ENCODE measurements at places on chromosomes 16 and 17. TPM values are rescaled to one million over a fixed set of nuclear protein-coding genes. Genes with fewer than 3 reads are reported as not detected.

FBXW10 gene
- total RNA-seq, result not detected

GRCh38 chr16:2026461-2027023, at the start of gene NHERF2:
NHERF2 (plus strand) TSS chr16:2026902; CDS start chr16:2027006, 104 bp downstream.
- no peak for DNase-seq

LGALS3BP gene
- total RNA-seq, result 169 TPM

- no peak for DNase-seq
These were observed 45.9 kb upstream of the CHMP6 start for GRCh38 chr17:80945736-80946135.

SALL1 gene
- 0.39 TPM for total RNA-seq

GRCh38 chr16:56763291-56763916, 33.5 kb downstream of the NUP93 start:
- no peak for DNase-seq

VMO1 gene
- 2.2 TPM for total RNA-seq

- DNase-seq, result no peak
These were observed 20.9 kb downstream of the TRPV3 start for GRCh38 chr17:3536716-3537115.

DNA sequence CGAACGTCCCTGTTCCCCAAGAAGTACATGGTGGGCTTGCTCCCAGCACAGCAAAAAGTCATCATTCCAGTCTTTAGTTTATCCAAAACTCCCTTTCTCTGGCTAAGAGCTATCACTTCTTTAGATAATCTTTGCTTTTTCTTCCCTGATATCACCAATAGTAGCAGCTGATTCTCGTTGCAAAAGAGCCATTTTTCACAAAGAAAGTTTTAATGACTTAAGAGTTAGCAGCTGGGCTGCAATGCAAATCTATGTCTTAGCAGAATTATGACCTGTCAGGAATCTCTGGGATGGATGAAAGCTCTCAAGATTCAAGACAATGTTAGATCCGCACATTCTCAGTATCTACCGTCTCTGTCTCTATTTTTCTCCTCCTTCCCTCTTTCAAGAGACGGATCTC, 53.8 kb downstream of the NXN start:
- no peak for DNase-seq

MT2A gene
- 389 TPM for total RNA-seq

DNA sequence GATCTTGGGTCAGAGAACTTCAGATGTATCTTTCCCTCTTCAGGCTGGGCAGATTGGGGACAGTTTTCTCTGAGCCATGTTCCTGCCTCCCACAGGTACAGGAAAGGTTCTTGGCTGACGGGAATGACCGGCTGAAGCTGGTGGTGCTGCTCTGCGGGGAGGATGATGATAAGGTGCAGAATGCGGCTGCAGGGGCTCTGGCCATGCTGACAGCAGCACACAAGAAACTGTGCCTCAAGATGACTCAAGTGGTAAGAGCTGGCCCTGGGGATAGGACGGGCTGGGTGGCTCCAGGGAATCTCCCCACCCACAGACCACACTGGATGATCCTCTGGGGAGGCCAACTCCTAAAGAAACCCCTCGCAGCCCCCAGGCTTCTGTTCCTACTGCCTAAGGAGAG, 10.9 kb downstream of the SLC35G3 start:
- no peak for DNase-seq

GRCh38 chr16:4058386-4058785, 57.9 kb downstream of the ADCY9 start:
- no peak for DNase-seq

- peak; percentile 93 for DNase-seq
These were observed 25.2 kb upstream of the CIBAR2 start for GRCh38 chr16:85137323-85138072.

GRCh38 chr17:76452127-76452659, 759 bp downstream of the UBE2O start:
- DNase-seq, result no peak

- DNase-seq, result no peak
These were observed 23.9 kb downstream of the TMEM11 start for GRCh38 chr17:21190078-21190477.

GRCh38 chr17:73155410-73156165, 9.2 kb upstream of the SSTR2 start:
- no peak for DNase-seq

GRCh38 chr17:45857977-45858708, 13.5 kb downstream of the SPPL2C start:
- no peak for DNase-seq

KRTAP4-3 gene
- total RNA-seq, result not detected

KCNG4 gene
- total RNA-seq, result not detected

DNA sequence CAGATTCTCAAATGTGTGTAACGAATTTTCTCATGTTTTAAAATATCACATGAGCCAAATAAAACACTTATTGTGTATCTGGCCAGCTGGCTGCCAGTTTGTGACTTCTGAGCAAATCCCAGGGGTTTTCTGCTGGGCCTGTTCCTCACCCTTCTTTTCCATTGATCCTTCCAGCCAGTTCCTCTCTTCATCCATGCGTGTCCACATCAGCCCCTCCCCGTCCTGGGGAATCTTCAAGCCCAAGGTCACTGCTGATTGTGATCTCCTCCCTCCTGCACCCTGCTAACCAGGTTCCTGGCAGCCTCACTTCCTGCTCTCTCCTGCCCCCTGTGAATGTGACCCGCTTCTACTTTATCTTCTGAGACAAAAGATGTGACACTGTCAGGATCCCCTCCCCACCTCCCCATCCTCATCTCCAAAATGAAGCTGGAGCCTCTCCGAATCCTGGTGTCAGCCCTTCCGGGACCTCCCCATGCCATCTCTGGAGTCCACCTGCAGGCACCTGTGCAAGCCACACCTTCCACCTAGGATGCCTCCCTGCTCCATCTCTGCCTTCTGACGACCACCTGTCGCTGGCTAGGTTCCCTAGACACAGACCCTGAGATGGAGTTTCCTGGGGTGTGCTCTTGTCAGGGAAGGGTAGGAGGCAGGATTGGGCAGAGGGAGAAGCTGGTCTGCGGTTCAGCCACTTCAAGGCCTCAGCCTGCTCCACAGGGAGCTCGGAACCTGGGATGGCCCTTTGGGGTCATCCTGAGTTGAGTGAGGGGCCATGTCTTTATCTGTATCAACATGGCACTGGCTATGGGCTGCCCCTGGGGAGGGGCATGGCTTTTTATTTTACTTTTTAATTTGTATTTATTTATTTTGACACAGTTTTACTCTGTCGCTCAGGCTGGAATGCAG, 205.1 kb downstream of the KATNIP start:
- DNase-seq, result no peak

GNGT2 gene
- total RNA-seq, result 2.2 TPM

DNA sequence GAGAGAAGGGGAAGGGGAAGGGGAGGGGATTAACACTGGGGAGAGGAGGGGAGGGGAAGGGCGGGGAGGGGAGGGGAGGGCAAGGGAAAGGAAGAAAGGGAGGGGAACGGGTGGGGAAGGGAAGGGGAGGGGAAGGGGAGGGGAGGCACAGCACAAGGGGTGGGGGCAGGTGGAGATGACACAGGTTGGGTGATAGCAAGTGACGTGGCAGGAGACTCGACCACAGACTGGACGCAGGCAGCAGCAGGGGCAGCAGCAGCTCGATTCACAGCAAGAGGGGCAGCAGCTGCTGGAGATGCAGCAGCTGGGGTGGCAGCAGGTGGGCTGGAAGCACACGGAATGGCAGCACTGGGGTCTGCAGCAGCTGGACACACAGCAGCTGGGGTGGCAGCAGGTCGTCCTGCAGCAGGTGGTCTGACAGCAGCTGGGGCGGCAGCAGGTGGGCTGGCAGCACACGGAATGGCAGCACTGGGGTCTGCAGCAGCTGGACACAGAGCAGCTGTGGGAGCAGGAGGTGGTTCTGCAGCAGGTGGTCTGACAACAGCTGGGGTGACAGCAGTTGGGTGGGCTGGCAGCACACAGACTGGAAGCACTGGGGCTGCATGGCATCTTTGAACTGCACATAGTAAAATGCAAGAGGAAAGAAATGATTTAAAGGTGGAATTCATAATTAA, at the start of gene KRTAP4-16:
Gene KRTAP4-16 (minus strand): TSS at position 624 of the 674 bp plus-strand sequence. CDS start 0 bp downstream, at position 624.
- no peak for DNase-seq

UNC45B gene
- 0.04 TPM for total RNA-seq

TBC1D3H gene
- not detected for total RNA-seq

EVPL gene
- total RNA-seq, result 3.5 TPM

DNA sequence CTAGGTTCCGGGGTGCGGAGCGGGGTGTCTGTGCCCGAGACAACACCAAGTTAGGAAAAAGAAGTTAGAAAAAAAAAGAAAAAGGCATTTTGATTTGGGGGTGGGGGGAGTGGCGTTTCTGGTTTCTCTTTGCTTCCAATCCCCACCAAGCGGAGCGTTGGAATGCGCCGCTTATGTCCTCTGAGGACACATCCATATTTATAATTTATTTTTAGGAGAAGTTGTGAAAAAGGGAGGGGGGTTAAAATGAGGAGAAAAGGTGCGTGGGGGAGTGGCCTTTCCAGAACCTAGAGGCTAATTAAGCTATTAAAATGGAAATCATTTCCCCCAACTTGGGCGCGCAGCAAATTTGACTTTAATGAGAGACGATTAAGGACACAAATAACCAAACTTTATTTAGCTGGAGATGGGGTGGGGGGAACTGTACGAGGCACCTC, 232.1 kb downstream of the MRTFB start:
- no peak for DNase-seq

HOXB6 gene
- 0.32 TPM for total RNA-seq

HOXB1 gene
- total RNA-seq, result not detected

- no peak for DNase-seq
These were observed 4.6 kb downstream of the GAS2L2 start for GRCh38 chr17:35748341-35748841.

- DNase-seq, result no peak
These were observed 66.2 kb downstream of the CYTH1 start for GRCh38 chr17:78715876-78716275.

DNA sequence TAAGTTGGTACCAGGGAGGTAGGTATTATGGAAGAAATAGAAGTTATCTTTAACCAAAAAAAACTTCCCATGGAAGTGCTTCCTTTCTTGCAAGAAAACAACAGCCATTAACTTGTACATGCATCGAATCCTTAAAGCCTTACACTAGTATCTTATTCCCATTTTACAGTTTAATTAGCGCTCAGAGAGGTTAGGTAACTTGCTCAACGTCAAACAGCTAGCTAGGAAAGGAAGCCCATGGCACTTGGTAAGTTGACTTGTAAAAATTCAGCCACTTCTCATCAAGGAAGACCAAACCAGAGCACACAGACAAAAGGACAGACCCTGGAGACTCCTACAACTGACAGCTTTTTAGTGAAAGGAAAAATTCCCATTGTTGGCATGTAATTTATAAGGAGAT, 3.5 kb upstream of the NTAN1 start:
- no peak for DNase-seq

DNA sequence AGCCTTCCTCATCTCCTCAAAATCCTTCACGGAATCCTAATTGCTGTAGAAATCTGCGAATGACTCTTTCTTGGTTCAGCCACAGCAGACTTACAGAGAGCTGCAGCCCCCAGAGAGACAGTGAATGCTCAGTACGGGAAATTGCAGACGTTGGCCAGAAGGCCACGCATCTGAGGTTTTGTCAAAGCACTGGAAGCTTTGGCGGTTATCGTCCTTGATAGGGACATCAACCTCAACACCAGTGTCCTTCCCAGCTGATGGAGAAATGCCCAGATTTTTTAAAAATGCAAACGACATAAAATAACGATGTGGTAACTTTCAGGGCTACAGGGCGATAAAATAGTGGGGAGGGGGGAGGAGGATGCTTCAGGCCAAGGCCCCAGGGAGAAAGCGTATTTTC, 166.6 kb upstream of the CIBAR2 start:
- DNase-seq, result no peak

- no peak for DNase-seq
These were observed 776 bp upstream of the TMEM219 start for GRCh38 chr16:29961127-29961478.

GRCh38 chr17:1561420-1562175, 994 bp downstream of the PITPNA start:
- DNase-seq, result no peak

GNG13 gene
- total RNA-seq, result not detected

ZFP3 gene
- 2.9 TPM for total RNA-seq

C16orf96 gene
- total RNA-seq, result 0.28 TPM

HAS3 gene
- total RNA-seq, result 0.69 TPM

- no peak for DNase-seq
These were observed 2.2 kb downstream of the NUBP1 start for GRCh38 chr16:10745841-10746240.

- no peak for DNase-seq
These were observed 20.9 kb upstream of the FASN start for GRCh38 chr17:82118815-82119380.

DNA sequence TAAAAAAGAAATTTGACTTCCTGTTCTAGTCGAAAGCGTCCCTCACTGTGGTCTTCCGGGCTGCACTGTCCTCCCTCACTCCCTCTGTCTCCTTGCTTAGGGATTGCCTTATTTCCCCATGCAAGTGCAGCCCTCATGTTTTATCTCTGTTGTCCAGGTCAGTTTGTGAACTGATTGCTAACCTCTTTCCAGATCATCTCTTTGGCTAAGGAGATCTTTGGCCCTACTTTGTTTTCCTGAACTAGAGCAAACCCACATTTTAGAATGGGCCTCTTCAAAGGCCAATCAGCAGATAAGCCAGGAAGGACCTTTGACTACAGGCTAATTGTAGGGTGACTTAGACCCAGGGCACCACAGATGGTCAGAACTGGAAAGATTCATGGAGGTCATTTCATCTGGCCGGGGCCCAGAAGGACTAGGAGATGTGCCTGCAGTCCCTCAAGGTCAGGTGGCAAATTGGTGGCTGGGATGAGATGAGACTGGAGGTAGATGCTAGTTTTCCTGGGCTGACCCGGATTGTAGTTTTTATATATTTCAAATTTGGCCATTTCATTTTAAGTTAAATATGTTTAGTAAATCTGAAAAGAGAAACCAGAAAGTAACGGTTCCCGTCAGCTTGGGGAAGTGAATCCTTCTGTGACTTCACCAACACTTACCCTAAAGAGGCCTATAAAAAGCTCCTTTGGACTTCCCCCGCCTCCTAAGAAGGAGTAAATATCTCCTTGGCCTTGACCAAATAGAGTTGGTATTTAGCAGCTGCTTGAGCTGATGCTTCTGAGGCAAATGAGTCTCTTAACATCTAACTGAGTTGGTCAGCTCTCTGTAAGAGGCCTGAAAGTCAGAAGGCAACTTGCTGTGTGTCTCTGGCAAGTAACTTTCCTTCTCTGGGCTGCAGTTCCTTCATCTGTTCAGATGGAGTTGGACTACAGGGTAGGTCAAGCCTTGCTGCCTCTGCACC, 6.2 kb upstream of the SLC25A19 start:
- no peak for DNase-seq

TP53TG3F gene
- not detected for total RNA-seq

All from pancreas (tissue), 10 donors.